Muscle of back (tissue), 13 donors: ENCODE measurements at places on chromosomes 7 and 10. TPM values are rescaled to one million over a fixed set of nuclear protein-coding genes. Genes with fewer than 3 reads are reported as not detected.

EEF1AKMT2 gene
- 24.2 TPM for polyA plus RNA-seq

IFIT2 gene
- polyA plus RNA-seq, result 7.1 TPM

BAMBI gene
- 4.1 TPM for polyA plus RNA-seq

SLC29A4 gene
- 27.6 TPM for polyA plus RNA-seq

CALD1 gene
- 121 TPM for polyA plus RNA-seq

CDHR3 gene
- 17.3 TPM for polyA plus RNA-seq

GIMAP6 gene
- 17.5 TPM for polyA plus RNA-seq

ADGRA1 gene
- 2.5 TPM for polyA plus RNA-seq

FEZF1 gene
- polyA plus RNA-seq, result not detected

AGBL3 gene
- polyA plus RNA-seq, result 3.4 TPM

EN2 gene
- polyA plus RNA-seq, result 2.1 TPM

DDIT4 gene
- 69.5 TPM for polyA plus RNA-seq

IKZF5 gene
- polyA plus RNA-seq, result 14.1 TPM

MSMB gene
- not detected for polyA plus RNA-seq

TMEM273 gene
- polyA plus RNA-seq, result 5.5 TPM

EVX1 gene
- polyA plus RNA-seq, result not detected

SFRP4 gene
- 26.3 TPM for polyA plus RNA-seq

AKR1C3 gene
- 0.75 TPM for polyA plus RNA-seq

FAM237B gene
- polyA plus RNA-seq, result not detected
